Caki2 (cell line): ENCODE measurements at places on chromosomes 3 and 15. TPM values are rescaled to one million over a fixed set of nuclear protein-coding genes. Genes with fewer than 3 reads are reported as not detected.

GRCh38 chr3:124172816-124173215 is 180.9 kb upstream of the ROPN1 start:
- no peak for DNase-seq

- DNase-seq, result no peak
Observed at GRCh38 chr3:58237941-58238681, 519 bp downstream of the ABHD6 start.

DNA sequence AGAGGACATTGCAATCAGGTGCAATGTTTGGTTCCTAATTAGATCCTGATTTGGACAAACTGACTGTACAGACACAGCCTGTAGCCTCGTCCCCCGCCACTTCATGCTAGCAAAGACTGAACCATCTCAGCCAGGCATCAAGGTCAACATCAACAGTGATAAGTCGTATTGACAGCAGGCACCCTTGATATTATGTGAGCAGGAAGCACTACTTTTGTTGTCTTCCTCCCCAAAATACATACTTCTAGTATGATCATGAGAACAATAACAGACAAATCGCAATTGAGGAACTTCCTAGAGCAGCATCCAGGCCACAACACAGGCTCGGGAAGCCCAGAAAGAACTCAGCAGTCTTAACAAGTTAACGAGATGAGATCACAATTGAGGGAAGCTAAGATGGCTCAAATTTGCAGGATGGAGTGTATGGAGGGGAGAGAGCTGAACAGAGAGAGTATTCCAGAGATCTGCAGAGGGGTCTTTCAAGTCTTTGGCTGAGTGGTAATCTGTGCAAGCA is 20.4 kb downstream of the TGM5 start:
- DNase-seq, result no peak

DNA sequence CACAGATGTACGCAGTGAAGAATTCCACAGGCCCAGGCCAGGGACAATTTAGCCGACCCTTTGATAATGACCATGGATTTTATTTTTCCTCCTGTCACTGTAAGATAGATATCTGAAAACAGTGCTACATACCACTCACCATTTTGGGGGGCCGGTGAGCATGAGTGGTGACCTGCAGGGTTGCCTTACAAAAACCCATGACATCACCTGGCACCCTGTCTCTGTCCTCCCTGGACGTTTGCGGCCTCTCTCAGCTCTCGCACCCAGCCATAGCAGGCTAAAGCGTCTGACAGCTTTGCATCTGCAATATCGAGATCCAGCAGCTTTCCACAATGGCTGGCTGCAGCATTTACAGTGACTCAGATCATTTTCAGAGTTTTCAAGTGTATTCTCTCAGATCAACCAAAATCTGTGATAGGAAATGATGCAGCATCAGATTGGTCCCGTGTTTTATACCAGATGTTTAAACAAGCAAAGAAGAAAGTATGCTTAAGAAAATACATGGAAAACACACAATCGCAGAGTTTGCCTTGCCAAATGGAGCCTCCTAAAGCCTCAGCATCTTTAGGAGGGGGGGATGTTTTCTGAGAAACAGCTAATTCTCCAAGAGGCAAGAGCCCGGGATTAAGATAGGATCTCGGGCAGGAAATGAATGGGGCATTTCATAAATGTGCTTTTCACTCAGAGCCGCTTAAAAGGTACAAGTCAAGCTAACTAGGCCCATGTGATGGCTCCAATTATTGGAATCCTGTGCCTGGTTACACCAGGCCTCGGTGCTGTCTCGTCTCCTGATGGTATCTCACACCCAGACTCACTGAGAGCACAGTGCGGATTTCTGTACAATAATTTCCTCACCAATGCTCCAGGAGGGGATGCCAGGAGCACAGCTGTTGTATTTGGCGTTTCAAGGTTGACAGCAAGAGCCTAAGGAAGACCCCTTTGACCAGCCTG is 257.3 kb downstream of the XXYLT1 start:
- no peak for DNase-seq

- DNase-seq, result peak; percentile 19
Observed at GRCh38 chr15:37098468-37099318, 1.7 kb downstream of the MEIS2 start.

DNA sequence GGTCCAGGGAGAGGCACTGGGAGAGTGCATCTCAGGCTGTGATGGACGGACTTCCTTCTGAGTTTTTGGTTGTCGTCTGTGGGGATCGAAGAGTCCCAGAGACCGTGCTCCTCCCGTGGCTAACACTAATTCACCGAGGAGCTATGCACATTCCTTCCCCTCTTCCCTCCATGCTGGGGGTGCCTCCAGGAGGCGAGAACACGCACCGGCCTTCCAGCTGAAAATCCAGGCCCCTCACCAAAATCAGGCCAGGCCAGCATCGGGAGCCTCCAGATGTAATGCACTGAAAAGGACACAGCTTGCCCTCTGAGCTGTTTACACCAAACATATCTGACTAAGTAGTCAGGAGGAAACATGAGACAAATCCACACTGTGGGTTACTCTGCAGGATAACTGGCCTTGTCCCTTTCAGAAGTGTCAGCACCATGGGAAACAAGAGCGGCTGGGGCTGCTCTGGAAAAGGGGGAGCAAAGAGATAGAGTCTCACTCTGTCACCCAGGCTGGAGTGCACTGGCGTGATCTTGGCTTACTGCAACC is 5.5 kb downstream of the RNU5B-1 start:
- no peak for DNase-seq

GRCh38 chr15:94306700-94307650 is 75.6 kb downstream of the MCTP2 start:
- DNase-seq, result no peak

- DNase-seq, result no peak
Observed at GRCh38 chr3:60095516-60095915, 1045.7 kb upstream of the CFAP20DC start.

GRCh38 chr15:59116141-59116540 is 11.2 kb downstream of the CCNB2 start:
- DNase-seq, result no peak

GRCh38 chr15:76866008-76866407 is 39.1 kb downstream of the SCAPER start:
- DNase-seq, result no peak

GRCh38 chr3:13539671-13540070 is 9.3 kb upstream of the FBLN2 start:
- no peak for DNase-seq

GRCh38 chr3:177688152-177688551 is 490.9 kb upstream of the TBL1XR1 start:
- no peak for DNase-seq

DNA sequence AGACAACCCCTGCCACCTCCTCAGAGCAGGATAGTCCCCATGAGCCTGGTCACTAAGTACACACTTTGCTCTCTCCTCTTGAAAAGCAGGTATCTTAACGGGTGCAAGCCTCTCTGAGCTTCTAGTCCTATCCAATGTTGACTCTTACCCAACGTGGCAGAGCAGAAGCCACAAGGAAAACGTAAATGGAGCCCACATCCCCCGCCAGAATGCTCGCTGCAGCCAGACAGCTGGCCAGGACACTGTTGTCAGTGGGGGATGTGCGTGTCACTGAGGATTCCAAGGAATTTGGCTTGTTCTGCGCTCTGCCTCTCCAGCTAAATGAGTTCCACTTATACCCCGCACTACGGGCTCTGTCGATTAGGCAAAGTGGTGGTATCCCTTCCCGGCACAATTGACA is 67.8 kb upstream of the IGF1R start:
- DNase-seq, result no peak

GRCh38 chr15:48411971-48412591 is 80.9 kb downstream of the DUT start:
- DNase-seq, result no peak

DNA sequence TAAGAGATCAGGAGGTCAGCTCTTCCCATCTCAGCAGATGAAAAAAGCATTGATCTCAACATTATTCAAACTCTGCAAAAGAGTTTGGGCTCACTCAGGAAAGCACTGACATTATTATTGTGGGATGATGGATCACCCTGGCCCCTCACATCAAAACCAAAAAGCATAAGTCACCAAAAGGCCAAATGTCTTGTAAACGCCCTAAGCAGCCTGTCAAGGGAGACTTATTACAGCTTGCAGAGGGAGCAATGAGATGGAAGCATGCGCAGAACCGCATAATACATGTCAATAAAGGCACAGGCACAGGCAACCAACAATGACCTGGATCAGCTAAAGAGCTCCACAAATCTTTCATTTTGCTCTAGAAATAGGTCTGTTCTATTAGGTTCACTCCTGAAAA is 4.6 kb downstream of the FSIP1 start:
- DNase-seq, result no peak

DNA sequence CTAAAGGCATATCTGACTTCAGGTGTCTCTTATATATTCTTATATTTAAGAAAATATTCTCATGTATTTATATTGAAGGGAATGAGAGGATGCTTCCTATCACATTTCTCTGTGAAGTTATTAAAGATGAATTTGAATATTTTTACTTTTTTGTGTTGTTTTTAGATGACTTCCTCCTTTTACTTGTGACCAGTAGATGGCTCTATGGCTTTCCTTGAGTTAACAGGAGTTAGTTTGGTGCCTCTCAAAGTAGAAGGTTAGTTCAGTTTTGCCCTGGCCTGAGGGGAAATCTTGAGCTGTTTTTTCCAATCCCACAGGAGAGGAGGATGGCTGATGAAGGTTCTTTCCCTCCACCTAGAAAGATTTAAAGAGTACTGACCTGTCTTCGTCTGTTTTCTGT is 80.7 kb downstream of the SQOR start:
- no peak for DNase-seq

DNA sequence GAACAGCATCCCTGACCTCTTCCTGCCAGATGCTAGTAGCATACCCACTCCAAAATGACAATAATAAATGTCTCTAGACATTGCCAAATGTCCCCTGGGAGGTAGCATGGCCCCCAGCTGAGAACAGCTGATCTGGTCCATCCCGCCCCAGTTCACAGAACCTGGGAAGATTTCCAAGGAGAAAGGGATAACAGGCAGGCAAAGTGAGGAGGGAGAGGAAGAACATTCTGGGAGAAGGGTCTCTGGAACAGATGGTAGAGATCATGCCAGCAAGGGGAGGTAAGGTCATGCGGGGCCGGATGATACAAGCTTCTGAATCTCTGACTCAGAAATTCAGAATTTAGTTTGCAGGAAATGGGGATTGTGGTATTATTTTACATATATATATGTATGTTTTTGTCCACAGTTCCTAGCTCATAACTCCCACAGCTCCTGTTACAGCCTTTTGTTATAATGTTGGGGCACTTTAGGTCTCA is 192.7 kb downstream of the SUCLG2 start:
- DNase-seq, result no peak

DNA sequence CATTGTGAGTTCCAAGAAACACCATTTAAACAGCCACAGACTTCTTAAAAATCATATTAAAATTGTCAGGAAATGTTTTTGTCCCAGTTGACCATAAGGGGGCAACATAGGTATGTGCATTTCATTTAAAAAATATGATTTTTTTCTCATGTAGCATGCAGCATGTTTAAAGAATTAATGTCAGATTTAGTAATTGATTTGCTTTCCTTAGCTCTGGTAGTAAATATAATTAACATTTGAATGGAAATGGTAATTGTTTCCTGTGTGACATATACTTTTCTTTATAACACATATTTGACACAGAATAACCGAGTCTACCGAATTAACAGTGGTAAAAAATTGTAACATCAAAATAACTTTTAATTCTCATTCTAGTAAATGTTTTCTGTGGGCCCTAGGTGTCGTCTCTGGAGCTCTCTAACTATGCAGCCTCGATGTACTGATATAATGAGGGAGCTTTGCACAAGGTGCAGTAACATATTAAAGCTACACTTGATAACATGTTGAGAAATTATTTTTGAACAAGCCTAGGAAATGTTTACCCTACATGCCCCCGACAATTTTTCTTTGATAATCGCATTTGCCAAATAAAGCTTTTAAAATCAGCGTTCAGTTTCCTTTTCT is 34.9 kb downstream of the NXPE3 start:
- no peak for DNase-seq

GRCh38 chr3:108493862-108494261 is 16.5 kb downstream of the MYH15 start:
- no peak for DNase-seq

XCR1 gene
- not detected in 2 replicates for total RNA-seq

COL8A1 gene
- total RNA-seq, result 20.2 and 36.4 TPM in 2 replicates

DZIP3 gene
- total RNA-seq, result 3.0 and 6.0 TPM in 2 replicates

TMCO5A gene
- not detected in 2 replicates for total RNA-seq

KCNAB1 gene
- not detected in 2 replicates for total RNA-seq

PLXND1 gene
- total RNA-seq, result 29.0 and 74.1 TPM in 2 replicates
